Activated CD8-positive, alpha-beta T cell treated with anti-CD3 and anti-CD28 coated beads for 36 hours (primary cell): ENCODE measurements at places on chromosomes 6 and 20. TPM values are rescaled to one million over a fixed set of nuclear protein-coding genes. Genes with fewer than 3 reads are reported as not detected.

Gene IL20RA
- not detected for total RNA-seq

Gene IL17F
- total RNA-seq, result 0.76 TPM

Gene PARD6B
- 4.7 TPM for total RNA-seq

Gene SLC22A2
- not detected for total RNA-seq

GRCh38 chr20:48049641-48050040, 264.4 kb upstream of the SULF2 start:
- no peak for DNase-seq

DNA sequence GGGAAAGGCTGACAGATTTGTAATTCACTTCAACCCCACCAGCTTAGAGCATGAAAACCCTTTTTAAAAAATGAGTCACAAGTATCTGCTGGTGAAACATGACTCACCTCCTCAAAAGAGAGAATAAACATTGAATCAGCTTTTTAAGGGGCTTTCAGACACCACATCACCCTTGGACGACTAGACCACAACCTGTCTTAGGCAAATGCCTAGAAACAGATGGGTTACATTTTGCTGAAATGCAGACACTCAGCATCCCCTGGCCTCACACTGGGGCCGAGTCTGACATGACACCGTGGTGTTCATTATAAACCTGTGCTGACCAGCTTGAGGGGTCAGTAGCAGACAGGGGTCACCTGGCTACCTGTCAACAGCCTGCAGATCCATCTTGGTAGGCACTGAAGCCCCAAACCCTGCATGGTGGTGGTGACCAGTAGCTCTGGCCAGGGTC, 175.3 kb upstream of the CST7 start:
- peak; percentile 44 for DNase-seq

GRCh38 chr6:20868397-20869096, 334.3 kb downstream of the CDKAL1 start:
- no peak for DNase-seq

- DNase-seq, result no peak
These were observed 41.0 kb downstream of the GPLD1 start for GRCh38 chr6:24448396-24448795.

GRCh38 chr20:43440531-43440930, 17.2 kb upstream of the SRSF6 start:
- DNase-seq, result no peak

- DNase-seq, result no peak
These were observed 94.1 kb upstream of the KCNG1 start for GRCh38 chr20:51116765-51117686.

DNA sequence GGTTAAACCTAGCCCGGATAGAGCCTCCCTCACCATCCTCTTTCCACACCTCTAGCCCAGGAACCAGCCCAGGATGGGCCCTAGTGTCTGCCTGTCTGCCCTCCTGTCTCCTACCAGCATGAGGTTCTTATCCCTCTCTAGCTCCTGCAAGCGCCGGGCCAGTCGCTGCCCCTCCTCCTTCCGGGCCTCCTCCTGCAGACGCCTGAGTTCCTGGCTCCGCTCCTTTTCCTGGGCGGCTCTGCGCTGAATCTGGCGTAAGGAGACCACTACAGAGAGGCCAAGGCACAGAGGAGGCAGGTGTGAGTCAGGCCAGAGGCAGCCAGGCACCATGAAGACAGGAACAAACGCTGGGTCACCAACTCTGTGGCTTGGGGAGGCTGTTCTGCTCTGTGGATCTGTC, 4.3 kb upstream of the PSORS1C2 start:
- no peak for DNase-seq

DNA sequence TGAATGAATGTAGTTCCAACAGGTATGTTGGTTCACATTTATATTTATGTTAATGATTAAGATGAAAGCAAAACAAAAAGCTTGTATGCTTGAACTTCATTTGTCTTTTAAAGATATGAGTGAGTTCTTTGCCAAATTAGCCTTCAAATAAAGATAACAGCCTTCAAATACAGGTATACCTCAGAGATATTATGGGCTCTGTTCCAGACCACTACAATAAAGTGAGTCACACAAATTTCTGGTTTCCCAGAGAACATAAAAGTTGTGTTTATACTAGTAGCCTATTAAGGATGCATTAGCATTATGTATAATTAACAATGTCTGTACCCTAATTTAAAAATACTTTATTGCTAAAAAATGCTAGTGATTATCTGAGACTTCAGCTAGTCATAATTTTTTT, 245.3 kb upstream of the MAN1A1 start:
- no peak for DNase-seq

GRCh38 chr6:75613056-75613501, 11.4 kb downstream of the SENP6 start:
- no peak for DNase-seq

DNA sequence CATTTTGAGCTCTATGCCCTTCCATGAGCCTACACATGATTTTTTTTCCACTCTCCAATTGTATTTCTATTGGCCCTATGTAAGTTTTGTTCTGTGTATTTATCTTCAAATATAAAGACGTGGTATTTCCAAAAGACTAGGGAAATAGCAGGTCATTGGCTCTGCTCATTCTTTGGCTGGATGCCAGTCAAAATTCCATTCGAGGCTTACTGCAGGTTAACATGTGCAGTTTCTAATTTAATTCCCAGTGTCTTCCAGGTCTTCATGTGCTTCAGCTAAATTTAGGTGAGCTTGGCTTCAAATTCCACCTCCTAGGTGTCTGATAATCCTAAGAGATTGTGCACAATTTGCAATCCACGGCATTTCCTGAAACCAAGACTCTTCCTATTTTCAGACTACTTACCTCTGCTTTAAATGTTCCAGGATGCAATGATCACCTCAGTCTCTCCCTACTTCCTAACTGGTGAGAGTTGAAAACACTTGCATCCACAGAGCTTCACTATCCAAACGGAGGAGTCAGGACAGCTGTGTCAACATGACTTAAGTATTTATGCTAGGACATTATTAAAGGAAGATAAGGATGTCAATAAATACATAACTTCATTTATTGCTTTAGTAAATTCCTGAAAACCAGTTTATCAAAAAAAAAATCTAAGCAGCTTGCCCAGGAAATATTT, 236.1 kb downstream of the COL12A1 start:
- DNase-seq, result no peak

DNA sequence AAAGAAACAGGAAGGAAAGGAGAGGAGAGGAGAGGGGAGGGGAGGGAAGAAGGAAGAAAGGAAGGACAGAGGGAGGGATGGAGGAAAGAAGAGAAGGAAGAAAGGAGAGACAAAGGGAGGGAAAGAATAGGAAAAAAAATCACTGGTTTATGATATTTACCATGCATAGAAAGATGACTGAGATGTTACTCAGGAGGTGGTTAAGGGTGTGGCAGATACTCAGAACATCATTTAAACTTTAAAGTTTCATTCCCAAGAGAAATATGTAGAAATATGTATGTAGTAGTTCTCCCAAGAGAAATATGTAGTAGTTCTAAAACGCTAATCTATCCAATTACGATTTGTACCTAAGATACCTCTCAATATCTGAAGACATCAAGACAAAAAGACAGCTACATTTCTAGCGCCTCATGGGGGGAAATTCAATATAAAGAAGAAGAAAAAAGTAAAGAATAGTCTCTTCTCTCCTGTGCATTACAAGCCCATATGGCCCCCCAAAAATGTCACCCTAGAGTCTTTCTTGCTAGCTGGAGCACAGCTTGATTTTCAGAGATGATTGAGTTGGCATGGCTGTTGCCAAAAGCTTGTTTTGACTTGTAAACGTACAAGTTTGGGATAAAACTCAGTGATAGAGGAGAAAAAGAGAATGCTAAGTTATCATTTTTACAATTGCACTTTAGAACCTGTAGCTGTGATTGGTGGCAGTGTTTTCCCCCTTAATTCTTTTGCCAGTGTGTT, 539.2 kb downstream of the CDH26 start:
- DNase-seq, result no peak

GRCh38 chr6:131731224-131731623, 20.4 kb upstream of the CTAGE9 start:
- DNase-seq, result no peak

DNA sequence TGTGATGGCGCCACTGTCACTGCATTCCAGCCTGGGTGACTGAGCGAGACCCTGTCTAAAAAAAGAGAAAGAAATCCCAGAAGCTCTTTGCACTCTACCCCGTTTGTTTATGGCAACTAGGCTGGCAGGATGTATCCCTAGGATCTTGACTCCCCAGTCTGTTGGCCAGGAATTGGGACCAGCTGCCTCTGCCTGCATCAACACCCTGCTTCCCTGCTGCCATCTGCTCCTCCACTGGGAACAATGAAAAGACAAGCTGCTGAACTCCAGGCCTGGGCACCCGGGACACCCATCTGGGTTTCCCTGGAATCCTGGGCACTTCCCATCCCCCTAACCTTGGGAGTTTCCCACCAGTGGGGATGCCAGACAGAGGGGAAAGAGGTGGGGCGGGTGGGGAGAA, 64.9 kb downstream of the CPNE5 start:
- DNase-seq, result no peak

- DNase-seq, result peak; percentile 55
These were observed 271.4 kb downstream of the EYA4 start for GRCh38 chr6:133512410-133513016.
